Activated CD8-positive, alpha-beta memory T cell treated with anti-CD3 and anti-CD28 coated beads for 48 hours (primary cell): ENCODE measurements at places on chromosomes 12 and 14.

GRCh38 chr14:54564868-54565784, 1.8 kb upstream of the SAMD4A start:
- peak; percentile 39 for DNase-seq

GRCh38 chr12:43208627-43209026, 343.4 kb downstream of the ADAMTS20 start:
- DNase-seq = no peak

DNA sequence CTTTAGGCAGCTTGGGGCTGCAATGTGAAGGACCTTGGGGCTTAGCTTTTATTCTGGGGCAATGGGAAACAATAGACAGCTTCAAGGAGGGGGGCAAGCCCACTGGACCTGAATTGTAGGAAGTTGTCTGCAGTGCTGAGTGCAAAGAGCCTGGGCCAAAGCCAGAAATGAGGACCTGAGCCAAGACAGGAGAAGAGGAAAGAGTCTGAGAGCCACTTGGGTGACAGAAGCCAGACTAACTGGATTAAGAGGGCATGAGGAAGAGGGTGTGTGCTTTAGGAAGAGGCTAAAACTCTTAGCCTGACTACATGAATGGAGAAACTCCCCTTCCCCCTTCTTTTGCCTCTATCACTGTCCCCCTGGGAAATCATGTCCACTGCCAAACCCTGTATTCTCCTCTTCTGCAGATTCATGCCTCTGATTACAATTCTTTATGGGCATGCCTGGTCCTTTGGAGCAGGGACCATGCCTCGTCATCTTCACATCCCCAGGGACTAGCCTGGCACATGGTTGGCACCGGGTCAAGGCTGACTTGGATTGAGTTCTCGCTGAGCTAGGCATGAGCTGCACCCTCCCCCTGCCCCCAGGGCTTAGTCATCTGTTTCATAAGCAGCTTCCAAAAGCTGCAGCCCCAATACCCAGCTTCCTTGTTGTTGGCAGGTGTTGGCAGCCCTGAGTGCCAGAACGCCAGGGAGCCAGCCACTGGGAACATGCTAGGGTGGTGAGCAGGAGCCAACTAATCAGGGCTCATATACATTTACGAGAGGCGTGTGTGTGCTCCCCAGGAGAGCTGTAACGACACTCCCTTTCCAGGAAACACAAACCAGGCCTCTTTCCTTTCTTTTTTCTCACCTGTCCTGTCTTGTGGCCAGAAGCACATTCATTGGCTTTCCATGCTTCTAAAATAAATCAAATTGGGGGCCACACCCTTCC, 27.7 kb upstream of the JDP2 start:
- no peak for DNase-seq

- DNase-seq = no peak
Measured at GRCh38 chr12:16424531-16424930, 77.1 kb downstream of the MGST1 start.

- DNase-seq = no peak
Measured at GRCh38 chr12:52564582-52564981, 9.1 kb downstream of the KRT74 start.

GRCh38 chr12:6274231-6275221, 36.0 kb upstream of the PLEKHG6 start:
- no peak for DNase-seq

GRCh38 chr12:95874452-95874851, 15.7 kb downstream of the SNRPF start:
- DNase-seq = no peak

DNA sequence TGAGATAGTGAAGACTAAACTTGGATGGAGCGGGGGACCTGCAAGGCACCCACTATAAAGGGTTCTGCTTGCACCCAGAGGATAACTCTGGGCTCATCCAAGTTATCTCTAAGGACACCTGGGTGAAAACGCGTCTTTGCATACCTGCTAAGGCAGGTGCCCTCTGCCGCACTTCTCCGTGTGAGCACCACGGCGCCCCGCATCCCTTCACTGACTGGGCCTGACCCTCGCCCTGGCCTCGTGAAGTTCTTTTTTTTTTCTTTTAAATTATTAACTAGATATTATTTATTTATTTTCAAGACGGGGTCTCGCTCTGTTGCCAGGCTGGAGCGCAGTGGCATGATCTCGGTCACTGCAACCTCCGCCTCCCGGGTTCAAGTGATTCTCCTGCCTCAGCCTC, 20.0 kb upstream of the APOF start:
- DNase-seq = no peak

DNA sequence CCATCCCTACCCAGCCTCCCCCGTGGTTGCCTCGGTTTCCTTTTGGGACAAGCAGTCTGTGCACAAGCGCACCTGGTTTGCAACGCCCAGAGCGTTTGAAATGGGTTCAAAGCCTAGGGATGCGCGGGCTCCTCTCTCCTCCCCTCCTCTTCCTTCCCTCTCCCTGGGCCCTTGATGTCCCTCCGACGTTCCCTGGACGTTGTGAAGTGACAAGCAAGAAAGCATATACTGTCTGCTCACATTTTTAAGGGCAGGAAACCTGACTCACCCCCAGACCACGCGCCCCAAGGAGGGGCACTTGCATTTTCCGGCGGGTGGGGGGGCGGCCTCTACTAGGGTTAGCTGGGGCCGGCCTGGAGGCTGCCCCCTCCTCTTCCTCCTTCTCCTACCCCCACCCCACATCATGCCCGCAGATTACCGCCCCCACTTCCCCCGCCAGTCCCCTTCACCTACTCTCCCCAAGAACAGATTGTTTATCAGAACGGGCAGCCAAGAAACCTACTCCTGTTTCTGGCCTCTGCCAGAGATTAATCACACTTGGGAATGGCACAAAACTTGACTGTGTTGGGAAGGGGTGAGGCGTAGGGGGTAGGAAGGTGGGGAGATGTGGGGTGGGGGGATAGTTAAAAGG, 9.5 kb upstream of the IRF2BPL start:
- no peak for DNase-seq

DNA sequence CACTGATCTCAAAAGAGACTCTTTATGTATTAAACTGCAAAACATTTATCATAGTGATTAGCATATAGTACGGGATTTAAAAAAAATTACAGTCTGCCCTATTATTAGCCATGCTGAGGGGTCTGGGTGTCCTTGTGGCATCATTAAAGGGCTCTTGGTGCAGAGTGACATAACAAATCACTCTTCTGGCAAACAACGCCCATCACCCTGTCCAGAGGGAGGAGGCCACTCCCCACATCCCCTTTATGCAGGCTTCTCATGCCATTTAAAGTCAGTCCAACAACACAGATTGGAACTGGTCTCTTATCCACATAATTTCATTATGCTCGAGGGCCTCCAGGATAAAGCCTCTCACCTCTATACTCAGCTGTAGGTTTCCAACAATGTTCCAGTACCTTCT, 51.1 kb downstream of the TMTC1 start:
- DNase-seq = no peak
